ENCODE measurements at places on chromosomes 1 and 21. TPM values are rescaled to one million over a fixed set of nuclear protein-coding genes. Genes with fewer than 3 reads are reported as not detected.

- DNase-seq = no peak
These were observed 272.7 kb downstream of the NTNG1 start for GRCh38 chr1:107413546-107413945.

GRCh38 chr1:11455967-11456570 is 22.9 kb upstream of the DISP3 start:
- no peak for DNase-seq

DNA sequence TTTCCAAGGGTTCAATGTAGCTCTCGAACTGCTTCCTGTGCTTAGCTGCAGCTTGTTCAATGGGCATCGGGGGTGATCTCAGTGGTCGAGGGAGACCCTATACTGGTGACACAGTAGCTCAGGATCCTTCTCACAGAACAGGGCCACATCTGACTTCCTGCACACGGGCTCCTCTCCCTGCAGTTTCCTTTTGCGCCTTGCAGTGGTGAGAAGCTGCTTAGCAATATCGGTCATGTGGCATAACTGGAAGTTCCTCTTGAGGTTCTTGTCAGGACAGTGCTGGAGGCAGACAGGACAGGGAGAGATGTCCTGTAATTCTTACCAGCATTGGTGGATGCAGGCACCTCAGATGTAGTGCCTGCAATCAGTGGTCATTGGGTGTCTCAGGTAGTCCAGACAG is 140.5 kb upstream of the MAP1LC3C start:
- DNase-seq = no peak

NBPF1 gene
- total RNA-seq = 17.0 TPM

- no peak for DNase-seq
These were observed 52.2 kb downstream of the CAPZB start for GRCh38 chr1:19432943-19433718.

DNA sequence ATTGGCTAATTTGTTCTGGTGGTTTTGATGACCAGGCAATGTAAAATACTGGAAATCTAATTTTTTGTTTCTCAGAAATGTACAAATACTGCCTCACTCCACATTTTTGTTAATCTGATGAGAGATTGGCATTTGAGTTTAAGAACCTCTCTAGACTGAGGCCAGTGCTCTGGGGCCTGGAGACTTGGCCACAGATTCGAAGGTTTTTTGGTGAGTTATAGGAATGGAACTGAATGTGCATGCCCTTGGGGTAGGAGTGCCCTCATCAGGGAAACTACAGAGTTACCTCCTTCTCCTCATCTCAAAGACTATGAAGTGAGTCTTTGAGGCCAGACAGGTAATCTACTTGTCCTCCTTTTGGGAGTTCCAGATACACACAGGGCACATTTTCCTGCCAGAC is 347.9 kb downstream of the LTN1 start:
- DNase-seq = no peak

DNA sequence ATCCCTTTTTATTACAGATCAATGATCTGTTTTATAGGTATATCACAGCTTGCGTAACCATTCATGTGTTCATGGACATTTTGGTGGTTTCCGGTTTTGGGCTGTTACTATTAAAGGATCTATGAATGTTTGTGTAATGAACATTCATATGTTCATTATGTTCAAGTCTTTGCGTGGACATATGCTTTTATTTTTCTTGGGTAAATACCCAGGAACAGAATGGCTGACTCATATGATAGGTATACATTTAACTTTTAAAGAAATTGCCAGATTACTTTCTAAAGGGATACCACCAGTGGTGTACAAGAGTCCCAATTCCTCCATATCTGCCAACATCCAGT is 73.7 kb downstream of the SPATA46 start:
- no peak for DNase-seq

PTGFR gene
- total RNA-seq = not detected

GRCh38 chr1:158126425-158126824 is 54.3 kb upstream of the CD1D start:
- no peak for DNase-seq

- DNase-seq = no peak
These were observed 342.4 kb downstream of the NPHP4 start for GRCh38 chr1:5649795-5650194.

GRCh38 chr1:172342584-172343239 is 77.8 kb upstream of the C1orf105 start:
- DNase-seq = no peak

DNA sequence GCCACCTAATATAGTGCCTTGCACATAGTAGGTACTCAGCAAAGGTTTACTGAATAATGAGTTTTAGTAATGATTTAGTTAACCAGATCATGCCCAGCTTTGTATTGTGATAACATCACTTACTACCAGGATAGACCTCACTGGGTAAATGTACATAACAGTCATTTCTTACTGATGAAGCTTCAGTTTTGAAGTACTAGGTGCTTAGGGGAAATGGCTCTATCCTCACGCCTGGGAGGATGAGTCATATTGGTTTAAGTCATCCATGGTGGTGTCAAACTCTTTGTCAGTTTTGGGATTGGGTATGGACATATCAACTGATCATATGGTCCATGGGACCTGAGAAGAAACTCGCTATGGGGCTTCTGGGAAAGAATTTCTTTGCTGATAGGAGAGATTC is 90.6 kb upstream of the USP24 start:
- no peak for DNase-seq

GRCh38 chr1:161200421-161200991 is 1.7 kb upstream of the ADAMTS4 start:
- no peak for DNase-seq

- DNase-seq = no peak
These were observed 421.6 kb upstream of the PBX1 start for GRCh38 chr1:164137273-164137925.

GRCh38 chr1:193519922-193520321 is 333.5 kb upstream of the B3GALT2 start:
- DNase-seq = no peak

GRCh38 chr1:3113047-3113740 is 44.2 kb downstream of the PRDM16 start:
- no peak for DNase-seq

GRCh38 chr21:37294679-37295078 is 27.5 kb upstream of the VPS26C start:
- no peak for DNase-seq

GBP7 gene
- total RNA-seq = 0.17 TPM

LRRC38 gene
- not detected for total RNA-seq

DNA sequence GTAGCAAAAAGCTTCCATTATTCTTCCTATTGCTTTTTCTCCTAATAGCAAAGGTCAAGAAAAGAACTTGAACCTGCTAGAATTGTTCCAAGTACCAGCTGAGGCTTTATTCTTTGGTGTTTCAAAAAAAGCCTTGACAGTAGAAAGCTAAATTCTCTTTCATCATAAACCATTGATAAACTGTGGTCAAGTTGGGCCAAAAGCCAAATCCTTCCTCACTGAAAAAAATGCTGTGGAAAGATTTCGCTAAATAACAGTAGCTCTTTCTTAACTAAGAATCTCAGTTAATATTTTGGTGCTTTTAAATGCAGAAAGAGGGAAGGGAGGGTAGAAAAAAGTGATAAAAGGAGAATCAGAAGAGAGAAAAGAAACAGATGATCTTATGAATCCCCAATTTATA is 14.0 kb upstream of the JAM2 start:
- DNase-seq = no peak

MEAF6 gene
- 97.9 TPM for total RNA-seq

DNA sequence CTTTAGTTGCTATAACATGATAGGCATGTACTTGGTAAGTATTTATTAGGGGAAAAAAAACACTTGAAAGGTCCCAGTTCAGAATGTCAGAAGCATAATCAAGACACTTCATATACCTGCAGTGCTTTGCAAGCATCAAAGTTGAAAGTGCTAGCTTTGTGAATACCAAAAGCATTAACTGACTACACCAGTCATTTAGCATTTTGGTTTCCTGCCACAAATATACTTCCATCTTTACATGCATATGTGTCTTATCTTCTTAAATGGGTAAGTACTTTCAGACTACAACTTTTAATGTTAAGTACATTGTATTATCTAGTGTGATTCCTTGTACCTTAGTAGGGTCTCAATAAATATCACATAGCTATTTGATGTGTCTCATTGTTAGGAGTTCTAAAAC is 43.7 kb downstream of the AKT3 start:
- no peak for DNase-seq

- DNase-seq = no peak
These were observed 32.8 kb upstream of the KCNJ15 start for GRCh38 chr21:38223893-38224540.

DNA sequence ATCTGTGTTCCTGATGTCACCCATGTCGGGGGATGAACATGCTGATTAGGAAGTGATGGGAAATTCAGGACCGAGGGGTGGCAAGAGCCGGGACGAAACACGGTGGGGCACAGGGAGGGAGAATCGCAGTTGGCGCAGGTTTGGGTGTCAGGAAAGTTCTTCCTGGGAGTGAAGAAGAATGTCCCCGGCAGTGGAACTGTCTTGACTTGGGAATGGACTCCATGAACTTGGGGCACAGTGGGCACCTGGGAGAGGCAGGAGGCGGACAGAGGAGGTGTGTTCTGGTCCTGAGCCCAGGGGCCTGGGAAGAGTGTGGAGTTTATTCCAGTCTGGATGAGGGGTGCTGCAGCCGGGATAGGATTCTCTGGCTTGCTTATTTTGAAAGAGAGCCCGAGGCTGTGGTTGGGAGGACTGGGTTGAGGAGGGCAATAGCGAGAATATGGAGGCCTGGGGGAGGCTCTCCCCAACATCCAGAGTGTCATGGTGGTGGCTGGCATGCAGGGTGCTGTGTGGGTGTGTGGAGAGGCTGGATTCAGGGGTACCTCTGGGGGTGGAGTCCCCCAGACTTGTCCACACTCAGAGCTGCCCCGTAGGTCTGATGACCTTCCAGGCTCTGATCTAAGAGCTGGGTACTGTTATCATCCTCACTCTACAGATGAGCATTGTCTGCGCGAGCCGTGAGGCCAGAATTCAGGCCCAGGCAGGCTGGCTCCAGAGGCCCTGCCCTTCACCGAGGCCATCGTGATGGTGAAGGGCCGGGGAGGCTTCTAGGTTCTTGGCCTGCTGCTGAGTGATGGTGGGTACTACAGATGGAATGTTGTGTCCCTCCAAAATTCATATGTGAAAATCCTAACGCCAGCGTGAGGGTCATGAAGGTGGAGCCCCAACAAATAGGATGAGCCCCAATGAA is 274.5 kb upstream of the C1orf174 start:
- DNase-seq = no peak

INSRR gene
- total RNA-seq = not detected

TMOD4 gene
- total RNA-seq = 6.4 TPM

ARHGAP30 gene
- 222 TPM for total RNA-seq

GRCh38 chr1:39625009-39625408 is 14.4 kb downstream of the HEYL start:
- no peak for DNase-seq

DNA sequence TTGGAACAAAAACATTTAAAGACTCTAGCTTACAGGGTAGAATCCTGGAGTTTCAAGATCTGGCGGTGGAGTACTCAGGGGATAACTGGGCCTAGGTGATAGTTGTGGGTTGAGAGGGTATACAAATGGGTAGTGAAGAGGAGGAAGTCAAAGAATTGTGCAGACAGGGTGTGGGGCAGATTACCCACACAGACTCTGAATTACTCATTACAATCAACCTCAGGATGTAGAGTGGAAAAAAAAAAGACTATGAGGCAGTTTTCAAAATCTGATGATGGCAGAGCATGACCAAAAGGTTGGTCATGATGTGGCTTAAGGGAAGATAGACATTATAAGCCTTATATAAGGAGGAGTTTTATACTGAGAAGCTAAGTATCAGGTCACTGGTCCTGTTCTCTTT is 44.1 kb upstream of the GLIS1 start:
- no peak for DNase-seq

PRKAA2 gene
- total RNA-seq = not detected

GRCh38 chr1:247281001-247281574 is 25.2 kb downstream of the VN1R5 start:
- no peak for DNase-seq

TEX38 gene
- not detected for total RNA-seq

ZNF683 gene
- total RNA-seq = not detected

GSTM2 gene
- 31.4 TPM for total RNA-seq

PLA2G4A gene
- total RNA-seq = 0.32 TPM

RIMKLA gene
- total RNA-seq = 0.03 TPM

RBM8A gene
- total RNA-seq = 122 TPM

- no peak for DNase-seq
These were observed 1.2 kb downstream of the ALG14 start for GRCh38 chr1:95071539-95071938.

- DNase-seq = no peak
These were observed 836.3 kb upstream of the ADGRL4 start for GRCh38 chr1:79842811-79843210.

PTPN22 gene
- total RNA-seq = 32.2 TPM

- DNase-seq = no peak
These were observed 22.3 kb upstream of the LRP8 start for GRCh38 chr1:53349968-53350852.

DNA sequence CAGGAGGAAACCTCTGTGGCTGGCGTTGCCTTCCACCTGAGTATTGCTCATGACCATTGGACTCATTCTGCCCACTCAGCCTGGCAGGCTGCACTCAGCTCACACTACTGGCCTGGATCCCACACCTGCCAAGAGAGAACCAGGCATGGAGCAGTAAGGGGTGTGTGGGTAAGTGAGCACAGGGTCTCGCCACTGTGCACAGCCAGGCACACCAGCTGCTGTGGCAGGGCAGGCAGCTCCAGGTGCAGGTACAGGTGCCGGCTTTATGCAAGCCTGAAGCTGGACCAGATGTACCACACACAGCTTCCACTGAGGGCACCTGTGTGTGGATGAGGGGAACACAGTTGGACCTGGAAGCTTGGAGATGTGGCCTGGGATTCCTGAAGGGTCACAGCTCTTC is 295.2 kb upstream of the SNX7 start:
- DNase-seq = no peak

DNA sequence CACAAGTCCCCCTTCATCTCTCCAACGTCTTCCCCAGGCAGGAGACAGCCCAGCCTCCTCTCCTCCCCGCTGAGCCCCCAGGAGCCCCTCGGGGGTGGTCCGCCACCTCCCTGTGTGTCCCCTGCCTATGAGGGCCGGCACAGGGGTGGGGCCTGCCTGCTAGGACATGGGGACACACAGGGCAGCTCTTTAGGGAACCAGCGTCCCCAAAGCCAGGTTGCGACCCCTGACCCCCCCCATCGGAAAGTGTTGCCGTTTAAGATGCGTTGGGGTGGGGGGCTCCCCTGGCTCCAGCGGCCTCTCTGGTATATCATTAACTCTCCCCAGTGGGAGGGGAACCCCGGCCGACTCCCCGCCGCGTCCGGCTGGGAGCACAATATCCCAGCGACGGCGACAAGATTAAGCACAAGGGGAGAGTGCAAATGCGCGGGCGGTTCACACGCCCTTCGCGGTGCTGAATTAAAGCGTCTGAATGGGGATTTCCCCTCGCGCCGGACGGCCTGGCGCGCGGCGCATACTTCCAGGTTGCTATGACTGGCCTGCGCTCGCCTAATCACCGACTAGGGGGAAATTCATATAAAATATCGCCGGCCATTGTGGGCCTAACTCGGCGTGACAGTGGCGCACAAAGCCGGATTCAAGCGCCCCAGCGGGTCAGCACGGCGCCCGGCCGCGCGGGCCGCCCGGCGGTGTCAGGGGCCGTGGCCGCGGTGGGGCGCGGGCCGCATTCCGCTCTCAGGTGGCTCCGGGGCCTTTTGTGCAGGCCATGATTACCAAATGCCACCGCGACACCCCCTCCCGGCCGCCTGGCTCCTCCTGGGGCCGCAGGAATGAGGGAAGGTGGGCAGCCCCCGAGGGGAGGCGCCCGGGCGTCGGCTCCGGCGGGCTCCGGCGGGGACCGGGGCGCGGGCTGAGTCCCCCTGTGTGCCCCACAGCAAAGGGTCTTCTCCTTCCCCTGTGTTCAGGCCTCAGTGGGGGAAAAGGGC is 30.9 kb downstream of the WNT3A start:
- DNase-seq = no peak

- DNase-seq = no peak
These were observed 20.4 kb upstream of the SRSF4 start for GRCh38 chr1:29202053-29202452.

All from CD4-positive, alpha-beta memory T cell (primary cell).